ENCODE measurements at places on chromosomes 1 and 21.

- no peak for DNase-seq
Observed at GRCh38 chr1:236099355-236099974, 34.6 kb upstream of the NID1 start.

GRCh38 chr1:75732703-75733102 lies 8.2 kb downstream of the ACADM start:
- DNase-seq: no peak

- DNase-seq: no peak
Observed at GRCh38 chr1:98690576-98690975, 29.1 kb downstream of the SNX7 start.

GRCh38 chr1:42971841-42972291 lies 13.2 kb upstream of the SLC2A1 start:
- DNase-seq: no peak

GRCh38 chr1:92951141-92951582 lies 10.1 kb downstream of the DIPK1A start:
- DNase-seq: no peak
